Stimulated activated CD4-positive, alpha-beta T cell treated with anti-CD3 and anti-CD28 coated beads, TNF-alpha, amount 100 ng/mL, for 4 hours (primary cell): ENCODE measurements at places on chromosomes 12 and 14.

DNA sequence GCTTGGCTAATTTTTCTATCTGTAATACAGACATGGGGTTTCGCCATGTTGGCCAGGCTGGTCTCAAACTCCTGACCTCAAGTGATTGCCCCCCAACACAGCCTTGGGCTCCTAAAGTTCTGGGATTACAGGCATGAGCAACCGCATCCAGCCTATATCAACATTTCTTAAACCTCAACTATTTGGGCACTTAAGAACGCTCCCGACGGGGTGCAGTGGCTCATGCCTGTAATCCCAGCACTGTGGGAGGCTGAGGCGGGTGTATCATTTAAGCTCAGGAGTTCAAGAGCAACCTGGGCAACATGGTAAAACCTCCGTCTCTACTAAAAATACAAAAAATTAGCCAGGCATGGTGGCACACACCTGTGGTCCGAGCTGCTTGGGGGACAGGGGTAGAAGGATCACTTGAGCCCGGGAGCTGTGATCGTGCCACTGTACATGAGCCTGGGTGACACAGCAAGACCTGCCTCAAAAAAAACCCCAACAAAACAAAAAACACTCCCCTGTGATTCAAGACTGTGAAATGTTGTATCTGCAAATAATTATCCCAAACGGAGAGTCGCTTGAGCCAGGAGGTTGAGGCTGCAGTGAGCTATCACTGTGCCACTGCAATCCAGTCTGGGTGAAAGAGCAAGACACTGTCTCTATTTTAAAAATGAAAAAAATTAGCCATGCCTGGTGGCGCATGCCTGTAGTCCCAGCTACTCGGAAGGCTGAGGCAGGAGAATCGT, 21.5 kb downstream of the PPTC7 start:
- DNase-seq, result no peak

DNA sequence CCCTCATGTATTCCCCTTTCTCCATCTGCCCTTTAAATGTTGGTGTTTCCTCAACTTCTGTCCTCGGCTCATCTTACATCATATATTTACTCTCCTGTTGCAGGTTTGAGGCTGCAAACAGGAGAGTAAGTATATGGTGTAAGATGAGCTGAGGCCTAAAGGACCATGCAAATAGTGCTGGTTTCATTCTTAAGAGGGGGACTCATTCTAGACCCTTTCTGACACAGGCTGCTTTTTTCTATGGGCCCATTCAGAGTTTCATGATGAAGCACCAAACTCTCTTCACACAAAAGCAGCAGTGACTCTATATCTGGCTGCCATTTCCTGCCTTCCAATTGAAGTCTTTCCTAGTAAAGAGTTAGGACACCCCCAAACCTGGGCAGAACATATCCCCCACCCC, 218.5 kb downstream of the PHLDA1 start:
- DNase-seq, result no peak

GRCh38 chr14:30210630-30211029, 283.0 kb upstream of the PRKD1 start:
- DNase-seq, result no peak

GRCh38 chr12:54160769-54161480, 27.9 kb downstream of the SMUG1 start:
- DNase-seq, result no peak
